Jurkat, Clone E6-1 (cell line): ENCODE measurements at places on chromosomes 7 and 10.

GRCh38 chr10:71187600-71187999 is 24.8 kb upstream of the UNC5B start:
- no peak for DNase-seq

DNA sequence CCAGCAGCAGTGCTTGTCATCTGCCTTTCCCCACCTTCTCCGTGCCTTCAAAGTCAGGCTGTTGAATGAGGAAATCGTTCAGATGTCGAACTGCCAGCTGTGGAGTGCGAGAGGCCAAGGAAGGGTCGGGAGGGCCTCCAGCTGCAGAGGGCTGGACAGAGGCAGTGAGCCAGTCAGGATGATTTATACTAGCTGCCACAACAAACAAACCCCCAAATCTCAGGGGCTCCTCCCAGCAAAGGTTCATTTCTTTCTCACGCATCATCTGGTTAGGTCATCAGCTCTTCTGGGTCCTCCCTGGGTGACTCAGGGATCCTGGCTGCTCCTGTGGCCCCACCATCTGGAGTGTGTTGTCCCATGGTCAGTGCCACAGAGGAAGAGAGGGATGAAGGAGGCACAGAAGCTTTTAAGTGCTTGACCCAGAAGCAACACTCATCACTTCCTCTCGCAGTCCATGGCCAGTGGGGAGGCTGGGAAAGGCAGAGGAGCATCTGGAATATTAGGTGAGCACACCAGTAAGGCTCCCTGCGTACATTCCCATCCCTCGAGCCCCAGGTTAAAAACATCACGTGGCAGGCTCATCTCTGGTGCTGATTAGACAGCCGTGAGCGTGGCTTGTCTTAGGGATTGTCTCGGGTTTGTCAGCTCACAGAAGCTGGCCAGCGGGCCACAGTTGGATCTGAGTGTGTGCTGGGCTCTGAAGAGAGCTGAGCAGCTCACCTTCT is 140.7 kb downstream of the RGS10 start:
- DNase-seq: no peak

DNA sequence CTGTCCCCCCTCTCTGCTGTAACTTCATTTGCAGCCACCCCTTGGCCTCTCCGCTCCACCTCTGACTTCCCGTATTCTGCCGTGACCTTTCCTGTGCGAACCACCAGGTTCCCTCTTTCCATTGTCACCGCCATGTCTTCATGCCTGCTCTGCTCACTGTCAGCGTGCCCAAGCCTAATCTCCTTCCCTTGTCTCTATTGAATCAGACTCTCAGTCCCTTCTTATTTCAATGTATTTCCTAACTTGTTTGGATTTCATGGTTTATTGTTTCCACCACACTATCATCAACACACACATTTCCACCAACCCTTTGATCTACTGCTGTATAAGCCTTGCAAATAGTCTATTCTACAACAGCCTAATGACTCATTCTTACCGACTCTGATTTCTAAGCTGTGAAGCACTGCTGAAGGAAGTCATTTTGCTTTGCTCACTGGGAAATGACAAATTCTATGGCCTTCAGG is 30.0 kb upstream of the INHBA start:
- DNase-seq: no peak

DNA sequence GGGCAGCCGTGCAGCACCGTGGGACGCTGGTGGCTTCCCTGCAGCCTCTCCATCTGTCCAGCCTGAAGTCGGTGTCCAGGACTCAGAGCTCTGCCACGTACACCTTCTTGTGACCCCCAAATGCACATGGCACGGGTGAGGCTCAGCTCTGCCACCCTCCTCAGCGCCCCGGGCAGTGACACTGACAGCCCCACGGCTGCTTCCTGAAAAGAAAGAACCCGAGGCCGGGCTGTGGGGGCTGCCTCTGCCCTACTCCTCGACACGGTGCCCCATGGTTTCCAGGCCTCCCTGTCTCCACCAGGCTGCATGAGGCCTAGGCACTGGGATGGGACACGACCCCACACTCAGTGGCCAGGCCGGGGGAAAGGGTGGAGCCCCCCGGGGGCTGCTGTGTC is 13.7 kb downstream of the ADGRA1 start:
- DNase-seq: no peak

- no peak for DNase-seq
Observed at GRCh38 chr7:50282813-50283605, 21.5 kb upstream of the IKZF1 start.

GRCh38 chr7:98137826-98138151 is 31.1 kb downstream of the LMTK2 start:
- DNase-seq: no peak

DNA sequence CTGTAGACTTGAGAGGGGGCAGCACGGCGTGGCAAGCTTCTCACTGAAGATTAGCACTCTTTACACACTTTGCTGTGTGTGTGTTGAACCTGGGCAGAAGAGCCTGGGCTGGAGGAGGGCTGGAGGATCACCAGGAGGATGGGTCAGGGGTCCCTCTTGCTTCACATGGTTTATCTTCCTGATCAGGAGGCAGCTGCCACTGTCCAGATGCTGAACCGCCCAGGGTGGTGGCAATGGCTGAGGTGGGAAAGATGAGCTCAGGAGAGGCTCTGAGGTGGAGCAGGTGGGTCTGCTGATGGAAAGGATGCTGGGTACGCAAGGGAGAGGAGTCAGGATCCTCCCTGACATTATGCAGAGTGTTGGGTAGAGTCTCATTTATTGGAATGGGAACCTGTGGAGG is 191.5 kb downstream of the RAMP3 start:
- no peak for DNase-seq

DNA sequence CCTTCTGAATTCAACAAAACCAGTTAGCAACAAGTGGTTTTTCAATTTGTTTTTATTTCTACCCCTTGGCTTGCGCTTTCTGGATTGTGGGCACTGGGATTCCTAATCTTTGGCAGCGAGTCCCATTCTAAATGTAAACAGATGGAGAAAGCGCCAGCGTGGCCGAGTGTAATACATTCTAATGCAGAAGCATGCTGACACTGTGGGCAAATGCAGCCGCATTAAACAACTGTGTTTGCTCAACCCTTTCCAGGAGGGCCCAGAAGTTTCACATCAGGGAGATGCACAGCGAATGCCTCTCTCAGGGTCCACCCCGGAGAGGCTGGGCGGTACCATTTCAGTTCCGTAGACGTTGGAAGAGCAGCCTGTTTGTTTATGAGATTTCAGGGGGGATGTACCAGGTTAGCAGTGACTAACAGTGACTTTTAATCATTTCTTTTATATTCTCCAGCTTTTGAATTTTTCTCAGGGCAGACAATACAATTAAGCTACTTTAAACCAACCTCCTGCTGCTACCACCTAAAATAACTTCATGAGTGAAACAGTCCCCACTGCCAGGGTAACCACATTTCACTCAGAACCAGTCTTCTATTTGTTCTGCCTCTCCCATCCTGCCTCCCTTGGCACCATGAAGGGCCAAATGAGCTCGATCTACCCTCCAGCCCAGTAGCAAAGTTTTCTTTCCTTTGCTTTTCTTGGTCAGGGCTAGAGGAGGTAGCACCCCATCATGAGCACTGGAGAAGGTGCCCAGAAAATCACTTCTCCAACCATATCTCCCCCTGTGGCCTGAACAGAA is 164.2 kb upstream of the ITGB1 start:
- no peak for DNase-seq

GRCh38 chr7:96304573-96304972 is 17.3 kb downstream of the SLC25A13 start:
- DNase-seq: no peak

DNA sequence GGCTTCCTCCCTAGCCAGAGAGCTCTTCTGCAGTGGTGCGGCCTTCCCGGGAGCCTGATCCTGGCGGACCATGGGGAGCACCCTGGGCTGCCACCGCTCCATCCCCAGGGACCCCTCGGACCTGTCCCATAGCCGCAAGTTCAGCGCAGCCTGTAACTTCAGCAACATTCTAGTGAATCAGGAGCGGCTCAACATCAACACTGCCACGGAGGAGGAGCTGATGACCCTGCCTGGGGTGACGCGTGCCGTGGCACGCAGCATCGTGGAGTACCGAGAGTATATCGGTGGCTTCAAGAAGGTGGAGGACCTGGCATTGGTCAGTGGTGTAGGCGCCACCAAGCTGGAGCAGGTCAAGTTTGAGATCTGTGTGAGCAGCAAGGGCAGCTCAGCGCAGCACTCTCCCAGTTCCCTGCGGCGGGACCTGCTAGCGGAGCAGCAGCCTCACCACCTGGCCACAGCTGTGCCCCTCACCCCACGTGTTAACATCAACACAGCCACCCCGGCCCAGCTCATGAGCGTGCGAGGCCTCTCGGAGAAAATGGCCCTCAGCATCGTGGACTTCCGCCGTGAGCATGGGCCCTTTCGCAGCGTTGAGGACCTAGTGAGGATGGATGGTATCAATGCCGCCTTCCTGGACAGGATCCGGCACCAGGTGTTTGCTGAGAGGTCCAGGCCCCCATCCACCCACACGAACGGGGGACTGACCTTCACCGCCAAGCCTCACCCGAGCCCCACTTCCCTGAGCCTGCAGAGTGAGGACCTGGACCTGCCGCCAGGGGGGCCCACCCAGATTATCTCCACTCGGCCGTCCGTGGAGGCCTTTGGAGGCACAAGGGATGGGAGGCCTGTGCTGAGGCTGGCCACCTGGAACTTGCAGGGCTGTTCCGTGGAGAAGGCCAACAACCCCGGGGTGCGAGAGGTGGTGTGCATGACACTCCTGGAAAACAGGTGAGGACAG is 1.5 kb downstream of the EEPD1 start:
- DNase-seq: no peak

DNA sequence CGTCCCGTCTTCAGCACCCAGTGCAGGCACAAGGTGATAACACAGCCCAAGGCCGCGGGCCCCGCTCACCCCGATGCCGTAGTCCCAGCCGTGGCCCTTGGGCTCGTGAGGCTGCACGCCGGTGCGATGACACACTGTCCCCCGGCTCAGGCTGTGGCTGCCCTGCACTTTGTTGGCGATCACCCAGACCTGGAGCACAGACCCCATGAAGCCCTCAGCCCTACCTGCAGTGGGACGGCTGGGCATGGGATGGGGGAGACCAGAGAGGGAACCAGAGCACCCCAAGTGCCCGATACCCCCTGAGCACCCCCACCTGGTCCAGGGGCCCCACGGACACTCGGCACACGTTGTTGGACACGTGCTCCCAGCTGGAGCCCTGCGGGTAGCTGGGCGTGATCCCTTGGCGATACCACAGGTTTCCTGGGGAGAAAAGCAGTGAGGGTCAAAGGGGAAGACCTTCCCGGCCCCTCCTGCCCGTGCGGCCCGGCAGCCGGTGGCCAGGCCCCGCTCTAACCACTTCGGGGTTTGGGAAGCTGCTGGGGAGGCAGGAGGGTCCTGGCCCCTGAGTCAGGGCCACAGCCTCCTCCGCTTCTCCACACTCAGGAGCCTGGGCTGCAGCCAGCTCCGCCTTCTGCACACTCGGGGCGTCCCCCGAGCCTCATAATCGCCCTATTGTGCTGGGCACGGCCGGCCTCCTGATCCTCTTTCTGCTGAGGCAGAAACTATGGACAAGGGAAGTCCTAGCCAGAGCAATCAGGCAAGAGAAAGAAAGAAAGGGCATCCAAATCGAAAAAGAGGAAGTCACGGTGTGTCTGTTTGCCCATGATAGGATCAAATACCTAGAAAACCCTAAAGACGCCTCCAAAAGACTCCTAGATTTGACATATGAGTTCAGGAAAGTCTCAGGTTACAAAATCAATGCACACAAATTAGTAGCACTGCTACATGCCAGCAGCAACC is 6.7 kb downstream of the BHLHA15 start:
- DNase-seq: no peak

- DNase-seq: no peak
Observed at GRCh38 chr10:7345717-7346116, 65.1 kb downstream of the SFMBT2 start.

DNA sequence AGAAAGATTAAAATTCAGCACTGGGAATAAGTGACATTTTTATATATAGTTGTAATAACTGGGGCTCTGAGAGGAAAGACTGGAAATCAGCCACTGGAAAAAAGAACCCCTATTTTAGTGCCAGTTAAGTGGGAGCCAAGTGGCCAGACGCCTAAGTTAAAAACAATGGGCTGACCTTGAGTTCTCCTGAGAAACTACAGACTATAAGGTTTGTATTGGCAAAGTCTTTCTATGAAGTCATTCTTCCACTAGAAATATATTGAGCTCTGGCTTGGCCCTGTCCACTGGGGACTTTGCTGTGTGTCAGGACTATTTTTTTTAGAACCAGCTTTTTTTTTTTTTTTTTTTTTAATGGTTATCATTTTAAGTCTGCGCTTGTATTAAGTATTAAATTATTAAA is 210.6 kb upstream of the FZD8 start:
- DNase-seq: no peak

GRCh38 chr10:72344932-72345331 is 9.8 kb downstream of the DNAJB12 start:
- no peak for DNase-seq

GRCh38 chr7:27501001-27501400 is 161.7 kb downstream of the HIBADH start:
- DNase-seq: no peak

DNA sequence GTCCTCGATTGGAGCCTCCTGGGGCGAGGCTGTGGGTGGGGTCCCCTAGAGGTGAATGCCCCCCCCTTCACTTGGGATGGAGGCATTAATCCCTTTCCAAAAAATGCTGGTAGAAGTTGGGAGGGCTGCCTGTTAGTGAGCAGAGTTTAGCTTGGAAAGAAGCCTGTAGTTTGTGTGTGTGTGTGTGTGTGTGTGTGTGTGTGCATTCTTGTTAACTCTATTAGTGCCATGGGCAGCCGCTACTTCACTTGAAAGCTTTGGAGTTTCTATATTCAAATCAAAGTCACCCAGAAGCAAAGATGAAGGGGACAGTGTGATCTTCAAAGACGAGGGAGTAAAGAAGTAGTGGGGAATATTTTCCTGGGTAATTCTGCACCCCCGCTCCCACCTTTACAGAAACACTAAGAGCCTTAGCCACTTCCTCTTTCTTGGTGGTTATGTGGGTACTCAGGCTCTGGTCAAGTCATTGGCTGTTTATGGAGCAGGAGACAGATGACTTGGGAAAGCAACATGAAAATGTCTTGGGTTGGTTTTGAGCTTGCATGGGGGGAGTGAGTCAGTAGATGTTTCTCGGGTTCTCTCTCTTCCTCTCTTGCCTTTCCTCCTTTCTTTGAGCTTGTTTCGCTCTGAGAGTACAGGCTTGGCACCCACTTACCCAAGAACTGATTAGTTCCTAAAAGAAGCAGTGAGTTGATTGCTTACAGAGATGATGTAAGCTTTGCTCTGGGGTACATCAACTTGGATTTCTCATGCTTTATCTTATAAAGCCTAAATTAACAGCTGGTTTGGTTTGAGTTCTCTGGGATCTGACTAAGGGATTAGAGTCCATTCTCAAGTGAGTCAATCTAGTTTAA is 35.9 kb downstream of the TCF7L2 start:
- no peak for DNase-seq

GRCh38 chr10:79149662-79150443 is 81.1 kb downstream of the ZMIZ1 start:
- no peak for DNase-seq

- DNase-seq: no peak
Observed at GRCh38 chr7:149832332-149833041, 5.7 kb upstream of the ZNF862 start.
